Esophagus muscularis mucosa (tissue), 4 donors: ENCODE measurements at places on chromosomes 6 and 20. TPM values are rescaled to one million over a fixed set of nuclear protein-coding genes. Genes with fewer than 3 reads are reported as not detected.

Gene CCN6
- not detected for total RNA-seq

Gene TNNC2
- 2.1 TPM for total RNA-seq

Gene MTO1
- total RNA-seq, result 15.2 TPM

Gene PAK5
- total RNA-seq, result 0.06 TPM

Gene OR2B6
- not detected for total RNA-seq

Gene FAM209A
- total RNA-seq, result not detected
